ENCODE measurements at places on chromosomes 16 and 17.
A peak's percentile ranks its signal among the peaks of the same experiment; 100 is the strongest.

DNA sequence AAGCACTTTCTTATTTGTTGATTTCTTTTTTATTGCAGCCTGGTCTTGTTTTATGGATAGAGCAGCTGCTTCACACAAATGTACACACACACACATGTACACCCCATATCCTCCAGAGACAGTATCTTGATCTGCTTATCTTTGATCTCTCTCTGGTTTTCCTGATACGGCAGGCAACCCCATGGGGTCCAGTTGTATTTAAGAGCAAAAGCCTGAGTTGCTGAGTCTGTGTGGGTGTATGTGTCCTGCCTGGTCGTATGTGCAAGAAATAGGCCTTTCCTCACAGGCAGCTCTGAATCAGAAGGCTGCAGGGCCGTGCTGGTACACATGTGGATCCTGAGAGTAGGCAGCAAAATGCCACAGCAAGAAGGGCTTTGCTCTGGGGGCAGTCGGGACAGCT is 14.6 kb upstream of the LGALS9 start:
- DNase-seq, result no peak

DNA sequence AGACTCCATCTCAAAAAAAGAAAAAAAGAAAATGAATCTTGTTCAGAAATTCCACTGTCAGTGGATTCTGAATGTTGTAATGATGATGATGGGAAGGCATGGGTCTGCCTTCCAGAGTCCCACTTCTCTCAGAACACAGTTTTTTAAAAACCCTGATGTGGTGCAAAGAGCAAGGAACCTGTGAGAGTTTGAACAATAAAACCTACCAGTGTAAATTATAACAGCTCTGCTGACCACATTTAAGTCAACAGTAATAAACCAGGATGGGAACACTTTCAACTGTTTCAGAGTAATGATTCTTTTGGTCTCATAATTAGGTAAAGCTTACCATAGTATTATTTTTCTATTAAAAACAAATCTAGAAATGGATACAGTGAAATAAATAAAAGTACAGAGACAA is 99.0 kb downstream of the MYO1D start:
- DNase-seq, result no peak

GRCh38 chr16:530111-530817 is 2.8 kb downstream of the CAPN15 start:
- DNase-seq, result no peak

DNA sequence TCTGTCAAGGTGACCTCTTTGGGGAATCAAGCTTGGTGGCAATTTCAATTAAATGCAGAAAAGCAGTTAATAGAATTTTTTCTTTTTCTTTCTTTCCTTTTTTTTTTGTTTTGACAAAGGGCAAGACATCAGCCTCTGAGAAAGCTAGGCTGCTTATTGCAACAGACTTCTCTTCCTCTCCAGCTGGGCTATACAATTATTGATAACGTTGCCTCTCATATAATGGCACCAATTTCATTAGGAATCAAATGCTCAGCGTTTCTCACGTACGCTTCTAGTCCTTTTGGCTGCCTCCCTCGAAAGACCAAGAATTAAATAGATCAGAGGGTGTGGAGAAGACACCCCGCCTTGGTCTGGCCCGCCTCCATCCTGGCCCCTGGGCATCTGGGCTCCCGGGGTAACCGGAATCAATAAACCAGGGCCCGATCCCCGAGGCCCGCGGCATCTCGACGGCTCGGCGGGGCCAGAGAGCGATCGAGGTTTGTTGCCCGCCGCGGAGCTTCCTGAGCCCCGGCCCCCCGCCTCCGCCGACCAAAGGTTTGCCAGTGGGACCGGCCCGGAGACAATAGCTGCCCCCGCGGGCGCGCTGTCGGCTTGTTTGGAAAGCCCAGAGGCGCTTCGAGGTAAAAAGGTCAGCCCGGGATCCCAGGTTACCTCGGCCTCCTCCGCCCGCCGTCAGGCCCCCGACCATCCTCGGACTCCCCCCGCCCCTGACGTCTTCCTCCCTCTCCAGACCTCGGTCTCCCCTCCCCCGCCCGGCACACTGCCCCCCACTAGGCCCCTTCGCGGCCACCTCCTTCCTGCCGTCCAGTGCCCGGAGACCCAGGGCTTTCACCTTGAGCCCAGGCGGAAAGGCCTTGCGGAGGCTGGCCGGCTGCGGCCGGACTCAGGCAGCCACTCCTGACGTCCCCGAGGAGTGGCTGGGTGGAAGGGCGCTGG is 3.9 kb downstream of the HOXB1 start:
- no peak for DNase-seq

GRCh38 chr17:51685287-51685909 is 425.1 kb downstream of the UTP18 start:
- no peak for DNase-seq

- no peak for DNase-seq
These were observed 9.7 kb downstream of the RHBDF2 start for GRCh38 chr17:76491271-76492122.

DNA sequence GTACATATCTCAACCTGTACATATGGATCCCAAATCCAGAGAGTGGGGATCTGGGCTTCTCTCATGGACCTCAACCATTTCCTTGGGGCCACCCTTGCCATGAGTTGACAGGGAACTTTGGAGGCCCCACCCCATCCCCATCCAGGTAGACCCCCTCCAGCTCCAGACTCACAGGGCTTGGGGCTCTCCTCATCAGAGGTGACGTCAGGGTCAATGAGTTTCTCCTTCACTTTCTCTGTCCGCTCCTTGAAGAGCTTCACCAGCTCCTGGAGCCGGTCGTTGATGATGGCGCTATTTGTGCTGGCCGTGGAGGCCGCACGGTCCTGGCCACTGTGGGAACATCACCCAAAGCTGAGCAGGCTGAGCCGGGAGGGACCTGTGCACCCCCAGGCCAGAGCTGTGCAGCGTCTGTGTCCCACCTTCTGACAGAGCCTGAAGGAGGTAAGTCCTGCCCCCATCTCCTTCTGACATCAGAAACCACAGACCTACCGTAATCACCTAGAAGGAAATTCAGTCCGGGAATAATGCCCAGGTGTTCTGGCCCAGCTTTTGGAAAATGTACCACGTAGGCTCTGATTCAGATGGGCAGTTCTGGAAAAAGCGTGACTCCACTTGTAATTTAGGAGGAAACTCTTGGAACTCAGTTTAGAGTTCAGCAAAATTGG is 50.6 kb downstream of the CNGB1 start:
- DNase-seq, result no peak

DNA sequence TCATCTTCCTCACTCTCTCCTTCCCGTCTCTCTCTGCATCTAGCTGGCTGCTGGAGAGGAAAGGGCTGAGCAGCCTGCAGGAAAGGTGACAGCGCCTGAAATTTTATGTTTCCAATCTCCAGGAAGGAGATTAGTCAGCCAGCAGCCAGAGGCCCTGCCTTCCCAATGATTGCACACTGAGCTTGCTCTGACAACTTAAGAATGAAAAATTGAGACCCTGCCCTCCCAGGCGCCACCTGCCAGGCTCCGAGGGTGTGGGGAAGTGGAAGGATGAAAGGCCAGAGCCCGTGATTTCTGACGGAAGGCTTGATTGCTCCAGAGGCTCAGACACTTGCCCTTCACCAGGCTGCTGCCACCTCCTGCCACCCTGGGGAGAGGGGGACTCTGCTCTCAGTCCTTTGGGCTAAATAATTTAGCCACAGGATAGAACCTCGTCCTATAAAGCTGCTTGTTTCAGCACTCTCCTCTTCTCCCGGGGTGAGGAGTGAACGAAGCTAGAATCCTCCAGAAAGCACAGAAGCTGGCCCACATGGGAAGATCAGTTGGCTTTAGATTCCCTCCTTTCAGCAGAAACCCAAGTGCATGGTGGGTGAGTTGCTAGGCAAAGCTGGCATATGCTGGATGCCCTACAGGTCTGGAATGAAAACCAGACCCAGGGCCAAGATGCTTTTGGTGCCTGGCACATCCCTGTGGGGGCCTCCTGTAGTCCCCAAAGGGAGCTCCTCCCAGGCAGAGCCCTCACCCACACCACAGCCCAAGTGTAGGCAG is 33.5 kb downstream of the GRIN2C start:
- DNase-seq, result no peak

GRCh38 chr16:89246383-89246902 is 28.9 kb downstream of the ZNF778 start:
- no peak for DNase-seq

- no peak for DNase-seq
These were observed 301.6 kb upstream of the C16orf82 start for GRCh38 chr16:26765087-26765486.

- DNase-seq, result no peak
These were observed 21.5 kb downstream of the ABCA10 start for GRCh38 chr17:69207151-69207550.

- DNase-seq, result no peak
These were observed 16.1 kb upstream of the SLC38A8 start for GRCh38 chr16:84058664-84059063.

DNA sequence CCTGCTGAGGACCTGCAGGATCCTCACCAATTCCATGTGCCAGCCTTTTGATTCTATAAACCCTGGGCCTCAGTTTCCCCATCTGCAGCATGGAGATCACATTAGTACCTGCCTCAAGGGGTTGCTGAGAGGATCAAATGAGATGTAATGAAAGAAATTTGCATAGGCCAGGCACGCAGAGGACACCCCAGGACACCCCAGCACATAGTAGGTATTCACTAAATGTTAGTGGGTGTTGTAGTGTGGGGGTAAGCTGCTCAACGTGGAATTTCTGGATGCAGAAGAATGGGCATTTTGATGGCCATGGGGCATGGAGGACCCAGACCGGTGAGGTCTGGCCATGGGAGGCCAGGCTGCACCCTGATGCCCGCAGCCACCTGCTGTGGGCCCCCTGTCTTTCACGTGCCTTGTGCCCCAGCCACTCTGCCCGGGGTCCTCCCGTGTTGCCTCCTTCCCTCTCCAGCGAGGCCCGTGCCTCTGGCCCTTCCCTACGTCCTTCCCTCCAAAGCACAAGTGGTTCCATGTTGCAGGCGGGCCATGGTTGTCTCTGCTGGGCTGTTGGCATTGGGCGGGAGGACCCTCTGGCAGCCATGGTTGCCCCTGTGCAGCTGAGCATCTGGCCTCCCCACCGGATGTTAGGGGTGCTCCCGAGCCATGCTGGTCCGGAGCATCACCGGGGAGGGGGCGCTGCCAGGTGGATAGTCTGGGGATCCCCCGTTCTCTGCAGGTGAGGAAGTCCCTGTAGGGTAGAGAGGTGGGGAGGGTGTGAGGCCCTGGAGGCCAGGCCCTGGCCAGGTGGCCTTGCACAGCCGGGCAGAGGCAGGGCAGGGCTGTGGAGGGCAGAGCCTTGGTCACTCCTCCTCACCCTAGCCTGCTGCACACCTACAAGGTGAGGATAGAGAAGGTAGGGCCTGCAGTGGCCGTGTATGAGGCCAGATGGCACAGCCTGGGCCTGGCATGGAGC is 8.6 kb downstream of the MAP2K3 start:
- DNase-seq, result no peak

- peak; percentile 63 for DNase-seq
These were observed 73.3 kb upstream of the MTMR4 start for GRCh38 chr17:58587713-58588117.

- DNase-seq, result no peak
These were observed 1751.4 kb downstream of the TP53TG3F start for GRCh38 chr16:35210681-35211433.

DNA sequence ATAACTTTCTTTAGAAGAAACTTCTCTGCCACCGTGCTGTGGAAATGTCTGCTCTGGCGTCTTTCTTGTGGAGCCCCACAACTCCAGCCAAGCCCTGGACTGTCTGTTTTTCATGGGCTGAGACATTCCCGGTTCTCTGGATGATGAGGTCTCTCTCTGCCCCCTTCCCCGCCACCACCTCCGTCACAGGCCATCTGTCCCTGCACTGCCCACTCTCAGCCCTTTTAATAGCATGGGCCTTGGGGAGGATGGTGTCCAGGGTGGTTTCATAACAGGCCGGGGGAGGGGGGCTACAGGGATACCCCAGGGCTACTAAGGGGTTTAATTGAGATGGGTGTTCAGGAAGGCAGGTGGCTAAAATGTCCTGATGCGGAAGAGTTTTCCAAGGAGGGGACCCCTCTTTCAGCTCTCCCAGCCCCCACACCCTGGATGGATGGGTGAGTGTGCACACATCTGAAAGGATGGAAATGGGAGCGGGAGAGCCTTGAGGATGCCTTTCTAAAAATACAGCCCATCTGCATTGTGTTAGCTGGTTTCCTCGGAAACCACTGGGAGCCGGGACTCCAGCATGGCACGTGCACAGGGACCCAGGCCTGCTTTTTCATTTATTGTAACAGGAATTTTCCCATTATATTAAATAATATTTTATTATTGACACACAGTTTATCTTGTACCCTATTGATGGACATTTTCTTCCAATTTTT is 14.6 kb upstream of the NDRG4 start:
- DNase-seq, result no peak

DNA sequence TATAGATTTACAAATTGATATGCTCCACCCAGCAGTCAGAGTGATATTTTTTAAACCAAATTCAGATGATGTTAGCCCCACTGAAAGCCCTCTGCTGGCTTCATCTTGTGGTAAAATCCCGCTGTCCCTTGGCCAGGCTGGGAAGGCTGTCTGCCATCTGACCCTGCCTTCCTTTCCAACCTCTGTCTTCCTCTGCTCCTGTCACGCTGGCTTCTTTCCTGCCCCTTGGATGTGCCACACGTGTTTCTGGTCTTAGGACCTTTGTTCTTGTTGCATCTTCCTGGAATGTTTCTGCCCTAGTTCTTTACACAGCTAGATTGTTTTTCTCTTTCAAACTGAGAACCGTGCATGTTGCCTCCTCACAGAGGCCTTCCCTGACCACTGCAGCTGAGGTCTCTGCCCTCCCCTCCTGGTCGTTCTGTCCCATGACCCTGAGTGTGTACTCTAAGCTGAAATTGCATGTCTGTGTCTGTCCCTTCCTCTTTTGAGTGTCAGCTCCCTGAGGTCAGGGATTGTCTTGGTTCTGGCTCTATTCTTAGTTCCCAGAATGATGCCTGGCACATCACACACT is 11.4 kb downstream of the NT5M start:
- no peak for DNase-seq

DNA sequence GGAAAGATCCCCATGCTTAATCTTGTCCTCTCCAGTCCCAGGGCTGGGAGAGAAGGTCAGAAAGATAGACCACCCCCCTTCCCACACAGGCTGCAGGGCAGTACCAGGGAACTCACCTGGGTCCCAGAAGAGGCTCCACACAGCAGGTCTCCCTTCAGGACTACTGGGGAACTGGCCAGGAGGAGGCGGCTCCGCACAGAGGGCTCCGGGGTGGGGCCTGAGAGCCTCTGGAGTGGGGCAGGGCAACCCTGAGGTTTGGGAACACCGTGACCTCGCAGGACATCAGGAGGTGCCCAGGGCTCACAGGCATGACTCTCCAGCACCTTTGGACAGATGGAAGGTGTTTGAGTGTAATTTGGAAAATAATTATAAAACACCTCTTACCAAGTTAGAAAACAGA is 11.0 kb downstream of the ABCA3 start:
- no peak for DNase-seq

DNA sequence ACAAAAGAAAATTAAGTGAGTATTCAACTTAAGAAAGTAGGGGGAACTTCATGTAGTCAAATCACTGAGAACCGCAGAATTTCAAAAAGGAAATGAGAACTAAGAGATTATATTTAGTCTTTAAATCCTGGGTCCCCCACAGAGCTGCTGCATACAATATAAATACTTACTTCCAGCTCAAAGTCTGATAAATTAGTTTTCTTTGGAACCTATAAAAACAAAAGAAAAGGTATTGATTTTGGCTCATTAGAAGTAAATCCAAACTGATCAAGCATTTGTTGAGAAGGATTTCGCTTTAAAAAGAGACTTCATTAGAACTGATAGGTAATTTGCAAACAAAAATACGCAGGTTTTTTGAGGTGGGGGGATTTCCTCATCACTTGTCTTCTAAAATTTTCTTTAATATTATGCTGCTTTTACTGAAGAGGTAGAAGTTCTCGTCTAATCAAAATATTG is 21.9 kb downstream of the PARN start:
- DNase-seq, result no peak

GRCh38 chr17:64070213-64070612 is 49.8 kb upstream of the ICAM2 start:
- no peak for DNase-seq

- no peak for DNase-seq
These were observed 165.2 kb downstream of the VPS53 start for GRCh38 chr17:549177-550040.
